Left ventricle myocardium inferior (tissue), 1 donor: ENCODE measurements at places on chromosomes 2 and 18.

GRCh38 chr2:188251034-188251433, 40.6 kb upstream of the GULP1 start:
- no peak for DNase-seq

- DNase-seq: no peak
Observed at GRCh38 chr2:64289737-64290136, 145.5 kb upstream of the PELI1 start.

GRCh38 chr2:24080701-24081100, 3.9 kb downstream of the TP53I3 start:
- DNase-seq: no peak

GRCh38 chr2:233556881-233557736, 9.5 kb downstream of the USP40 start:
- no peak for DNase-seq

DNA sequence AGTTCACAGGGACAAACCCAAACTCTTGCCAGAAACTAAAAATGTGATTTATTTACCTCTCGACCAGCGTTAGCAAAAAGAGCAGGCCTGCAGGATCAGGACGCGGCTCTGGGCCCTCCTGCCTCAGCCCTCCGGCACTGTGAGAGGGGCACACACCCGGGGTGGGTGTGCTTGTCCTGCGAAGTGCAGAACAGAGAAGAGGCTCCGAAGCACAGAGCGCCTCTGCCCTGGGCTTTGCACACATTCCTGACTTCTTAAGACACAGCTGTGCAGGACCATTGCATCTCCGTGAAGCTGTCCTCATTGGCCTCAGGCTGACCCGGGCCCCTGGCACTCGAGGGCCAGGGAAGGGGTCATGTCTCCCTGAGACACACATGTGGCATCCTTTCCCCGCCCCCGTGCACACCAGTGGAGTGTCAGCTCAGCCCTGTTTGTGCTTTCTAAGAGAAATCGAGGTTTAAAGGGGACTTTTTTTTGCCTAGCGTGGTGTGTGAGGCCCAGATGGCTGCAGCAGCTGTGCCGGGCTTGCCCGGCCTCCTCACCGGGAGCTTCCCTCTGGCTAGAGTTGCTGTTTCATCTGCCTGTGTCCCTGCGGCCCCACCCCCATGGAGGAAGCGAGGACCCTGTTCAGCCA, 9.9 kb upstream of the NFATC1 start:
- DNase-seq: no peak

GRCh38 chr2:86476918-86477317, 35.7 kb downstream of the KDM3A start:
- DNase-seq: no peak

GRCh38 chr18:67608191-67608590, 91.7 kb upstream of the DSEL start:
- DNase-seq: no peak

DNA sequence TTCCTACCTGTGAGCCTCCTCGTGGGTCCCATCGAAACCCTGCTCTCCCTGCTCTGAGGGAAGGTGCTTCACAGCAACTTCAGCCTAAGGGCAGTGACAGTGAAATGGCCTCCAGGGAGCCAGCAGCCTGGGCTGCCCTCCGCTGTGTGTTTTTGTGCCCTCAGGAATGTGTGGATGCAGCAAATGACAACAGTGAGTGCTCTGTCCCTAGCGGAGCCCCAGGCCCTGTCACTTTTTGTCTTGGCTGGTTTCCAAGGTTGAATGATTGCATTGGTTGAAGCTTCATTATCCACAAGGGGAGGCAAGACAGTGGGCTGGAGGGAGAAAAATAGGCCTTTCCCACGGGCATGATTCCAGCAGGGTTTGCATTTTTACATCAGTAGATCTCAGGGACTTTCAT, 42.9 kb downstream of the STON1 start:
- DNase-seq: no peak

- no peak for DNase-seq
Observed at GRCh38 chr2:199278099-199278498, 179.6 kb downstream of the SATB2 start.

GRCh38 chr18:79625195-79625923, 54.2 kb upstream of the CTDP1 start:
- no peak for DNase-seq

- no peak for DNase-seq
Observed at GRCh38 chr18:7319161-7319560, 88.3 kb downstream of the LRRC30 start.

GRCh38 chr2:46163098-46163430, 134.1 kb upstream of the EPAS1 start:
- no peak for DNase-seq

GRCh38 chr2:231361701-231362554, 33.6 kb upstream of the B3GNT7 start:
- DNase-seq: no peak

GRCh38 chr2:176164611-176165369, 7.7 kb downstream of the HOXD3 start:
- no peak for DNase-seq

- DNase-seq: no peak
Observed at GRCh38 chr2:86229221-86229620, 30.0 kb downstream of the MRPL35 start.

DNA sequence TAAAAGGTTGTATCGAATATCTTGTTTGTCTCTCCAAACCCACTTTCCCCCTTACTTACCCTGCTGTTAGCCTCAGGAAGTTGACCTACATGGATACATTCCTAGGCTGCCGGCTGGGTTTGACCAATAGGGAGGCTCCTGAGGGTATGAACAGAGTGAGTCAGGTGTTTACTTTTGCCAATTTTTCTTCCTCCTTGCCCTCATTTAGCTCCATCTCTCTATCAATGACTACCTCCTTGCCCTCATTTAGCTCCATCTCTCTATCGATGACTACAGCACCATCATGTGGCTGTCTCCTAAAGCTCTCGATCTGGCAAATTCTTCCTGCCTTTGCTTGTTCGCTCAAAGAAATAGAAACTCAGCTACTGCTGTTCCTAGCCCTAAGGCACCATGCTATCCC, 571.9 kb upstream of the CRIM1 start:
- DNase-seq: no peak

DNA sequence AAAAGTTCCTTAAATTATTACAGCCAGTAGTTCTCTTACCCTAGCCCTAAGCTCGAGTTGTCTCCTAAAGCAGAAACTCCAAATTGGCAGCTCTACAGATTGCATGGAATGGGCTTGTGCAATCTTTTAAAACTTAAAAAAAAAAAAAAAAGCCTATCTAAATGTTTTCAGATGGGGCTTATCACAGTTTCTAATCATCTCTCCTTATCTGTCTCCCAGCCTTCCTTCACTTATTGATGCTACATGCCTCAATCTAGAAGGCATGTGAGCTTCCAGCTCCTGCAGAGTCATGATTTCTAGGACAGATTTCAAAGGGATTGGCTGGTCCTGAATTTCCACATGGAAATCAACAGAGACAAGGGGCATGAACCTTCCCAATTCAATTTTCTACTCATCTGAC, 33.1 kb upstream of the PELI1 start:
- no peak for DNase-seq

DNA sequence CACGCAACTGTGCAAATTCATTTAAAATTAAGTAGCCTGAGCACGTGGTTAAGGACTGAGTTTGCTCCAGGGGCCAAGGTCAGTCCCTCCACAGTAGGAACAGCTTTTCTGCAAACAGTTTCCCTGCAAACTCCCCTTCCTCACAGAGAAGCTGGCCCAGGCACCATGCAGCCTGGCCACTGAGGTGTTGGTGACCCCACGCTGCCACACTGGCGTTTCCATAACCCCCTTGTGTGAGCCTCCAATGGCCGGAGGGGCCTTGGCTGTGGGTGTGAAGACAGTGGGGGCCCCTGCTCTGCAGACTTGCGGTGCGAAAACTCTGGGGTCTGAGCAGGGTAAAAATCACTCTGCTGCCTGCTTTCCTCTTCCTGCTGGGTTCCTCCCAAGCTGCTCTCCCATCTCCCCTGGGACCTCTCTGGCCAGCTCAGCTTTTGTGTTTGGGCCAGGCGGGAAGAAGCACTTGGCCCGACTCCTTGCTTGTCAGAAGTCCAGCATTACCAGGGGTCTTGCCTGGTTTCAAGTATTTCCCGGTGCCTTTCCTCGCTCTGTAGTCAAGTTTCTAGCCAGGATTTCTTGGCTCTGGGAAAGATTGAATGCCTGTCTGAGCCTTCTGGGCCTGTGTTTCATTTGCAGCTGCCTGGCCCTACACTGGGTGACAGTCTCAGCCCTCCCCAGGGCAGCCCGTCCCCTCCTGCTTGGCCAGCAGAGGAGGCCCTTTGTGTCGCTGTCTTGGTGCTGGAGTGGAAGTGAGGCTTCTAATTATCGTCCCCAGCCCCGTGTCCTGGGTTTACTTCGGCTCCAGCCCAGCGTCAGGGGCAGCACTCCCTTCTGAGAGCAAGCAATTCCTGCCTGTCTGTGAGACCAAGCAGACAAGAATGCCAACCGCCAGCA, 131.4 kb upstream of the SLC1A4 start:
- DNase-seq: peak; percentile 67

- no peak for DNase-seq
Observed at GRCh38 chr2:241036397-241036963, 38.1 kb downstream of the SNED1 start.

GRCh38 chr18:56726906-56727305, 75.7 kb downstream of the WDR7 start:
- no peak for DNase-seq

- no peak for DNase-seq
Observed at GRCh38 chr18:53756610-53756972, 467.9 kb downstream of the MBD2 start.

- DNase-seq: no peak
Observed at GRCh38 chr2:30691091-30691947, 115.9 kb downstream of the CAPN13 start.

DNA sequence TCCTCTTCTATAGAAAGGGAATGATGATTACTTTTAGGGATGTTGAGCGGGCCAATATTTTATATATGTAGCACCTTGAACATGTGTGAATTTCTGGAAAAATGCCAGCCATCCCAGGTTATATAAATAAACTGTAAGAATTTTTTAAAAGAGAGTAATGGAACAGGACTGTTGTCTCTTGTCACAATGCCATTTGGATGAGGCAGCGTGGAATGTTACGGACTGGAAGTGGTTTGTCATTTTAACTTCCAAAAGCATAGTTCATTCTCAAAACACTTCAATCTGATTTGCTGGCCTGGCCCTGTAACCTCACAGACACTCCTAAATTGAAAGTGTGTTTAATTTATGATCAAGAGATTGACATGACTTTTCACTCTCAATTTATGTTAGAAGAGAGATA, 70.8 kb downstream of the TPGS2 start:
- no peak for DNase-seq

DNA sequence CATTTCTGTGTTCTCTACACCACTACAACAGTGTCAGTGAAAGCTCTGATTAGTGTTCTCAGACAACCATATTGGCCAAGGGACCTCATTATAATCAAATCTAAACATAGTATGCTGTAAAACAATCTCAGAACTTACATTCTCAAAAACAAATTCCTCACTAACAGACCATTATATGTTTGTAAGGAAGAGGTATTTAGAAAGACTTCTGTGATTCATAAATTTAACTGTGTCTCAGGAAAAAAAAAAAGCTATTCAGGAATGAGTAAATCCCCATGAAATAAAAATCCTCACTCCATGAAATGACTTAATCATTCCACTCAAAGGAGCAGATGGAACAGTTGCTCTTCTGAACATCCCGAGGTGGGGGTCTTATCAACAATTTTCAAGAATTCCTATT, 413.0 kb downstream of the CDH2 start:
- DNase-seq: no peak

- DNase-seq: peak; percentile 42
Observed at GRCh38 chr18:25349926-25350487, 2.0 kb downstream of the ZNF521 start.

GRCh38 chr2:102737431-102737830, 24.4 kb upstream of the TMEM182 start:
- DNase-seq: no peak

DNA sequence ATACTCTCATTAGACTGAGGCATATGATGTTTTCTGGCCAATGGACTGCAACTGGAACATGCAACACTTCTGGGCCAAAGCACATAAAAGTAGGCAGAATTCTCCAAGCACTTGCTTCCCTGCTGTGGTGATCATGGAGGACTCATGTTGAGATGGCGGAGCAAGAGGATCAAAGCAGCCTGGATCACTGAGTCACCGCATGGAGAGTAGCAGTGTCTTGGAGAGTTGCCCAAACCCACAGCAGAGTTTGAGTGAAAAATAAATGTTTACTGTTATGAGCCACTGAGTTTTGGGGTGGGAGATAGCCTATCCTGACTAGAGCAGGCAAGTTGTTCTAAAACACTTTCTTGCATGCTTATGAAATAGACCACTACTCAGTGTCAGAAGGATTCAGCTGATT, 359.5 kb downstream of the ZNF521 start:
- no peak for DNase-seq

GRCh38 chr2:181818840-181819239, 72.7 kb upstream of the ITPRID2 start:
- DNase-seq: no peak

DNA sequence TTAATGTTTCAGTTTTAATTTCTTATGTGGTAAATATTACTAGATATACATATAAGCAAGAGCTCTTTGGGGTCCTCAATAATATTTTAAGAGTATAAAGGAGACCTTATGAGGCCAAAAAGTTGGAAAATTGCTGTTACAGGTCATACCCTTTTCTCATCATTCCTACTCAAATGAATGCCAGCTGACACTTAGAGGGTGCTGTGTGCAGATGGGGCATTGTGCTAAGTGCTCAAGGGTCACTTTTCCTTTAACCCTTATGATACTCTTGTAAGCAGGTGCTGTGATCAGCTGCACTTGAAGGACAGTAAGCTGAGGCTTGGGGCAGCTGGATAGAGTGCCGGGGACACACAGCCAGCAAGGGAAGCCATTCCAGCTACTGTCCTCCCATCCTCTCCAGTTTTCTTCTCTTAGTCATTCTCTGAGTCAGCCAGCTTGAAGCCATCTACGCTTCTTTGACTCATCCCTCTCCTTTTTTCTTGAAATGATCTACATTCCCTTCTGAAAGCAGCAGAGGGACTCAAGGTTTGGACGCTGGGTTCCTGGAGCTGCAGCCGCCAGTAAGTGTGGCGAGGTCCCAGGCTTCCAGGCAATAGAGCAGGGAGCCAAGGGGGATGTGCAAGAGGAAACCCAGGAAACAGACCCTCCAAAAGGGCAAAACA, 42.0 kb upstream of the CREB1 start:
- DNase-seq: no peak

DNA sequence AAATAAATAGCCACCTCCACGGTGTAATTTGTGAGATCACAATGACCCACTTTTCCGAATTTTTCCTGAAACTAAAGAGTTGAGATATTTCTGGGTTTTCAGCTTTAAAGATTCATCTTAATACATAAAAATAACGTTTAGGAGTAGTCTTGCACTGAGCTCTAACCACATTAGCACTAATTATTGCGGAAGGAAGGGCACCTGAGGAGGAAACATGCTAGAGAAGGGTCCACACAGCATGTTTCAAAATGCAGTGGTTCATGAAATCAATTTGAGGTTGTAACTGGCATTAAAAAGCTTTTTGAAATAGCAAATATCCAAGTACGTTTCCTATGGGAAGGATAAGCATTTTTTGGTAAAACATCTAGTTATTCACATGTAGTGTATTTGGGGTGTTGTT, 8.4 kb downstream of the INPP4A start:
- DNase-seq: no peak

GRCh38 chr2:46798998-46799698, 116.5 kb downstream of the MCFD2 start:
- no peak for DNase-seq
